Esophagus mucosa (tissue), 1 donor: ENCODE measurements at places on chromosomes 6 and 20.

DNA sequence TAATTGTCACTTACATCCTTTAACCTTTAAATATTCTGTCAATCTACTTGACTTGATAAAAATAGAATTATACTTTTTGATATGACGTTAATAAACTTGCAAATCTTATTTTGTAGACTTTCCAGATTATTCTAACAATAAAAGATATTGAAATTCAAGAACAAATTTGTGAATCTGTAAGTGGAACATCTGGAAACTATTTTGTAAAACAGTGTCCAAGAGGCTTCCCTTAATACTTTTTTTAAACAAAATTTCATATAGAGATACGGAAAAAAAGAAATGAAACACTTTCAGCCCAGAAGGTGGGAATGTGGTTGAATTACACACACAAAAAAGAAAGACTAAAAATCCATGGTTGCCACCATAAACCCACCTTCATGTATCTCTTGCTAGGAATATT, 174.4 kb downstream of the COL19A1 start:
- no peak for ATAC-seq

DNA sequence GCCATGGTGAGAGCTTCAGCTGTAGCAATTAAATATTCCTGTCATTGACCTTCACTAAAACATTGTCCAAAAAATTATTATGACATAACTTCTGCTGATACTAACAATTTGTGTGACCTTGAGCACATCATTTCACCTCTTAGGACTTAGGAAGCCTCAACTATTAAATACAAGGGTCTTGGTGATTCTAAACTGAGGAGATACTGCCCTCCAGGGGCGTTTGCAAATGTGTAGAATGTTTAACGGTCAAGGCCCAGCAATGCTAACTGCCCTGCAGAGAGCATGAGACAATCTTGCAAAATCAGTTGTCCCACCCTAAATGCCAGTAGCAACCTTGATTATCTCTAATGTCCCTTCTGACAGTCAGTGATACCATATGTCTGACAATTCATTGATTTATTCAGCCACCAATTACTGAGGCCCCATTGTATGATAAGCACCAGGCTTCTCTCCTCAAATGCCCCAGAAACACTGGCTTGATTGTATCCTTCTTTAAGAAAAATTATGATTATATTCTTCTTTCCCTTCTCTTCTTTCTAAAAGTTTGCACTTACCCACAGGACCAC, 284.1 kb upstream of the PLN start:
- ATAC-seq, result no peak

DNA sequence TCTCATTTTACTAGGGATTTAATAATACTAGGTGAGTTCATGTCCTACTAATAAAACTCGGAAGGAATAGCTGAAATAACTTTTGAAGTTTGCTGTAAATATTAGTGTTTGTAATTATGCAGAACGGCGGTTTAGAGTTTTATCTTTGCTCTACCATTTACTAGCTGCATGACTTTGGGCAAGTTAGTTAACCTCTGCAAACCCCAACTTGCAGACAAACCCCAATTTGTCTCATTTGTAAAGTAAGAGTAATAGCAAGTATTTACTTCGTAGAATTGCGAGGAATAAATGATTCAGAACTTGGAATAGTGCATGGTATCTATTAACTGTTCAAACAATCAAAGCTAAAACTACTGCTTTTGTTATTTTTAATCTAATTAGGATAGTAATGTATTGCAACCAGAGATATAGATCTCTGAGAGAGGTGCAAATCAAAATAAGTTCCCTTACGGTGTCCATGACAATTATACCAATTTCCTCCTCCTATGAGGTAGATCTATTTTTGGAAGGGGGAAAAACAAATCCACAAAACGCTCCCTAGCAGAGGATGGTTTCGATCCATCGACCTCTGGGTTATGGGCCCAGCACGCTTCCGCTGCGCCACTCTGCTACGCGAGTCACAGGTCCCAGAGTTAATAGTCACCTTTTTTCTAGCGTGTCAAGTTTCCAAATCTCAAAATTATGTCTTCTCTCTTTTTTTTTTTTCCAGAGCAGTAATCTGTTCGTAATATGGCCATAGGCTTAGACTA, 35.1 kb upstream of the BTN3A2 start:
- peak; percentile 43 for ATAC-seq

DNA sequence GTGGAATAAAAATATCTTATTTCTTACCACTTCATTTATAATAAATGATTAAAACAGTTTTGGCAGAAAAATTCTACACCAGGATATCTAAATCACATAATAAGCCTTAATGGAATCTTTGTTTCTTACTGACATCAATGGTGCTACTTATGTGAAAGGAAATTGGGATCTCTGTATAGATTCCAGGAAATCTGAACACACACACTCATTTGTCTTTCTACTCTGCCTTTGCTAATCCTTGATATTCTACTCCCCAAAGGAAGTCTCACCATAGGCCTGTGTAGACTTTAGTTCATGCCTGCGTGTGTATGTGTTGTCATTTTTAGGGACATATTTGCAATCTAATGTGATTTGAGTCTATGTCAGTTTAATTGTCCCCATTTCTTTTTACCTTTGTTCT, 7.9 kb downstream of the ADGRB3 start:
- no peak for ATAC-seq

GRCh38 chr6:24566020-24566767, 71.4 kb downstream of the ALDH5A1 start:
- no peak for ATAC-seq

DNA sequence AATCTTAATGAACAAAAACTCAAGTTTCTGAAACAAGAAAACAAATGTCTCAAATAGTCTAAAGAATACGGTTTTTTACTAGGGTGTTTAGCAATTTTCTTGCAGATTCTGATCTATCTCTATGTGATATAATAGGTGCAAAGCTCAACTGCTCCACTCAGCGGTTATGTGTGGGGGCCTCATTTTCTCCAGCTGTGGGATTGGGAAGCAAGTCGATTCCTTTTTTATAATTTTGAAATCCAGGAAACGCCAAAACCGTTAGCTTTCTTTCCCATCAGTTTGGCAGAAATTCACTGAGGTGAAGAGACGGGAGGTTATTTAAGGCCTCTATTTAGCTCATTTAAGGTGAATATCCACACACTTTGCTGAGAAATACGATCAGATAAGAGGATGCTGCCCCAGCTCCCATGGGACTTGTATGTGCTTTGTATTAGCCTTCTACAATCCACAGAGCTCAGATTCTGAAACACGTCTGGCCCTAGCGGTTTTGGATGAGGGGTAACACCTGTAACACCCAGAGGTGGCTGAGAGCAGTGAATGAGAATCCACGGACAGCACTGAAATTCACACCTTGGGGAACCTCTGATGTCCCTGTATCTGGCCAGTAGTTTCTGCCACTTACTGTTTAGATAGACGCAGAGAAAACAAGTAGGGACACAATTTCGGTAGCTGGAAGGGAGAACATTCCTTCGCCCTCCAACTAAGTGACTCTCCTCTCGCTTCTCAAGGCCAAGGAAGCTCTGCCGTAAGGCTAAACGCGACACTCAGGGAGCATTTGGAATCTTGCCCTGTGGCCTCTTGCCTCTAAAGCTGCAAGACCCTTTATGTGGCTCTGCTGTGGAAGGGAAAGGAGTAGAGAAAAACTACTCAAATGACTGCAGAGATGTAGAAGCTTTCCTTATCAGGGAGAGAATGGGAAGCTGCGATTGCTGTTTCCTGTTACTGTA, 6.5 kb upstream of the BCAS4 start:
- ATAC-seq, result no peak

GRCh38 chr6:116115781-116116180, 10.2 kb downstream of the COL10A1 start:
- no peak for ATAC-seq

DNA sequence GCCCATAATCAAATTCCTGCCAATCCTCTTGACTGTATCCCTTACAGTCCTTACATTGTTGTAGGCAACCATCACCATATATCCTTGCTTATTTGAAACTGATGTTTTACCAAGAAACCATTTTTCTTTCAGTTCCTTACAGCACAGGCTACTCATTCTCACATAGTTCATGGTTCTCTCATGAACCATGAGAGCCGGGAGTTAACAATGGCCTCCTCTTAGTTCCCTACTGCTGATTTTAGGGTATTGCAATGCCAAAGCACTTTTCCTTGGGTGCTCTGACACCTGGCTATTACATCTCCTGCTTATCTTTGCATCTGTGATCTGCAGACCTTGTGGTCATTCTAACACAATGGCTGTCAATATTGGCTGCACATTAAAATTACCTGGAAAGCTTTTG, 133.4 kb downstream of the MYB start:
- no peak for ATAC-seq

- no peak for ATAC-seq
These were observed 1480.4 kb downstream of the HACE1 start for GRCh38 chr6:103379272-103379671.

GRCh38 chr20:25177890-25178321, 17.6 kb upstream of the ENTPD6 start:
- ATAC-seq, result no peak

DNA sequence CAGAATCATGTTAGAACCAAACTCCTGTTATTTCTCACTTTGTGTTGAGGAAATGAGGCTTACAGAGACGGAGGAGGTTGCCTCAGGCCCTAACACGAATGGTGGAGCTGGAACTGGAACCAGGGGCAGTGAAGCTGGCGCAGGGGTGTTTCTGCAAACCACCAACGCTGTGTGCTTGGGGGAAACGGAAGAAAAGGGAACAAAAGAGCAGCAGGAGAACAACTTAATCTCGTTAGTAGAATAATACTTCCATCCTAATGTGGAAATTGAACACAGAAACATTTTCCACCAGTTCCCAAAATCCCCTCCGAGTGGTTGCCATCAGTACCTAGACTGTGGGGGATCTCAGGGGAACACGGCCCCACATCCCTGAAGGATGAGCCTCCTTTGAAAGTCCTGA, 103.4 kb upstream of the FRMD1 start:
- no peak for ATAC-seq

- ATAC-seq, result no peak
These were observed 138.1 kb downstream of the SOBP start for GRCh38 chr6:107627969-107628368.

DNA sequence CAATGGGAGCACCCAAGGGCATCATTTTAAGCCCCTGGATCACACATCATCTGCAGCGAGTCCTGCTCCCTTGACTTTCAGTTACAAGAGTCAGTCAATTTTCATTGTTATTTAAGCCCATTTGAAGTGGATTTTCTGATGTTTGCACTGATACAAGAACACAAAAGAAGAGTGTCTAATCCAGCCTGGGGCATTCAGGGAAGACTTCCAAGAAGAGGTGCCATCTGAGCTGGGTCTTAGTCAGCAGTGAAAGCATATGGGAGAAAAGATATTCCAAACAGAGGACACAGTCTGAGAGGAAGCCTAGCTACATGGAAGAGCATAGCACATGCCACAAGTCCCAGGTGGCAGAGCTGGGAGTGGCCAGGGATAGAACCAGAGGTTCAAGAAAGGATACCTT, 10.4 kb upstream of the FOXP4 start:
- no peak for ATAC-seq

GRCh38 chr20:25067102-25067987, 9.4 kb upstream of the ACSS1 start:
- ATAC-seq, result no peak

GRCh38 chr20:11544029-11544678, 373.5 kb upstream of the BTBD3 start:
- ATAC-seq, result peak; percentile 79

- no peak for ATAC-seq
These were observed 877 bp downstream of the ENPP4 start for GRCh38 chr6:46130666-46131065.

DNA sequence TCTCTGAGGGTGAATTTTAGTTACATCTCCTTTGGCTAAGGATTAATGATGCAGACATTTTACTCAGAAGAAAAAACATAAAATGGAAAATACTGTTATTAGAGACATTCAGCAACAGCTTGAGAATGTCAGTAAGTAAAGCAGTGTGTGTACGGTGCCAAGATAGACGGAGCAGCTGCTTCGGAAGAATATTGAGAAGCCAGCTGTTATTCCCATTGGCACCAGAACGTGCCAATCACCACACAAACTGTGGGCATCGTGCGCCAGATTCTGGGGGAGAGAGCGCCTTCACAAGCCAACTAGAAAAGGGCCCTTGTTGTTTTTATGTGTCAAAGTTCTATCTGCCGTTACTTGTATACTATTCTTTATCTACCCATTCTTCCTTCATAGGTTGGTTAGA, 163.4 kb downstream of the MTFR2 start:
- ATAC-seq, result no peak

DNA sequence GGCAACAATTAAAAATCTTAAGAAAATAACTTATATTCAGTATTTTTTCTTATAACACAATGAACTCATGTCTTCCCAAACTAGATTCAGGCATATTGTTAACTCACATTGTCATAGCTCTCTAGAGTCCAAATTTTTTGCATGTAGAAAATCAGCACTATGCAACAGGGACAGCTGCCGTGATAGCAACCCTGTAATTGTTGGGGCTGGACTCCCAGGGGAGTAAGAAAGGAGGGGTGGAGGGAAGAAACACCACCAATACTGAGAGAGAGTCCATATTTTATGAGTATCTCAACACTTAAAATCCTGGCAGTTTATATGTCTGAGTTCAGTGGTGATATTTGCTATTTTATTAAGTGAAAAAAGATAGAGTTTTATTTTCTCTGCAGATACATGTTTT, 89.6 kb upstream of the HS3ST5 start:
- ATAC-seq, result no peak

GRCh38 chr6:74870403-74870802, 335.4 kb downstream of the COL12A1 start:
- no peak for ATAC-seq

DNA sequence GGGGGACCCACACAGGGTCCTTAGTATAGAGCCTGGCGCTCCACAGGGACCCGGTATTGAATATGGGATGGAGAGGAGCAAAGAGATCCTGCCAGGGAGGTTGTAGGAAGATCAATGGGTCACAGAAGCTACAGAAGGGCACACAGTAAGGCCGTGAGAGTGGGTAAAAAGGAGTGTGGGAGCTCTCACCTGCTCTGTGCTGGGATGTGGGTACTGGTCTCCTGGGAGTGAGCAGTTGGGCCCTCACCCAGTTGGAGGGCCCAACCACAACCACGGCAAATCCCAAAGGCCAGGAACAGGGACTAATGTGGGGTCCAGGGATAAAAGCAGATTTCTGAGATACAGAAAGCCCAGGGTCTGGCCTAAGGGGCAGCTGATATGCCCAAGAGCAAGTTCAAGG, 73.4 kb upstream of the RNF24 start:
- ATAC-seq, result no peak

DNA sequence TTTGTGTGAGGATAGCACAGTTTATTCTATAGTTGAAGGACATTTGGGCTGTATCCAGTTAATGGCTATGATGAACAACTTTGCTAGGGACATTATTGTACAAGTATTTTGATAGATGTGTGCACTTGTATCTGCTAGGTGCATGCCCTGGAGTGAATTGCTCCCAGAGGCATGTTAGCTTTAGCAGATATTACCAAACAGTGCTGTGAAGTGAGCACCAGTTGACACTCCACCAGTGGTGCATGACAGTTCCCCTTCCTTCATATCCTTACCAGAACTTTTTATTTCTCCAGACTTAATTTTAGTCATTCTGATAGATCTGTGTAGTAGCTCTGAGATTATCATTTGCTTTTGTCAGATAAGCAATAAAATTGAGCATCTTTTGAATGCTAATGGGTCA, 48.9 kb upstream of the ENPP5 start:
- ATAC-seq, result no peak
